ENCODE measurements at places on chromosomes 13 and 19.

DNA sequence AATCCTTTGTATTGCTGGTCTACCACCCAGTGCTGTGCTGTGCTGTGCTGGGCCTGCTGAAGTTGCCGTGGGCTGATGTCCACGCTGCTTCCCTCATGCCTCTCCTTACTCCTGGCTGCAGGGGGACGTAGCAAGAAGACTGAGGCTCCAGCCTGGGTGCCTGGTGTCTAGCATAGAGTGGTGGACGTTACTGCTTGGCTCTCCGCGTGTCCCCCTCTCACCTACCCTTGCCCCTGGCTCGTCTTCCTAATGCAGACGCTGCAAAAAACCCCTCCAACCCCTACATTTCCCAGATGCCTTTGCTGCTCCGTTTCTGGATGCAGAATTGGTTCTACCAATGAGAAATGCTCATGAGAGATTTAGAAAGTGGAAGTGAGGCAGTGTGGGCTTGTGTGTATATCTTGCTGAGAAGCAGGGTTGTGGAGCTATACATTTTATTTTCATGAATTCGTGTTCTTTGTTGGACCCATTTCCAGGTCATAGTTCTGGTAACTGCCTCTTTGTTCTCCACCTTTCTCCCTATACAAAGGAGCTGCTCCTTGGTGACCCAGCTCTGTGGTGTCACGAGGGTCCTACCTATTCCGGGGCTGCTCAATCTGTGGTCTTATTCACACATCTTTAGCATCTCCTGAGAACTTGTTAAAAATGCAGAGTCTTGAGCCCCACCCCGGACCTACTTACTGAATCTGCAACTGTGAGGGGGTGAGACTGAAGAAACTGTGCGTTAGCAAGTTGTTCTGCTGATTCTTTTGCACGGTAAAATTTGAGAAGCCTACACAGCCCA is 7.9 kb upstream of the DENND1C start:
- DNase-seq = no peak

DNA sequence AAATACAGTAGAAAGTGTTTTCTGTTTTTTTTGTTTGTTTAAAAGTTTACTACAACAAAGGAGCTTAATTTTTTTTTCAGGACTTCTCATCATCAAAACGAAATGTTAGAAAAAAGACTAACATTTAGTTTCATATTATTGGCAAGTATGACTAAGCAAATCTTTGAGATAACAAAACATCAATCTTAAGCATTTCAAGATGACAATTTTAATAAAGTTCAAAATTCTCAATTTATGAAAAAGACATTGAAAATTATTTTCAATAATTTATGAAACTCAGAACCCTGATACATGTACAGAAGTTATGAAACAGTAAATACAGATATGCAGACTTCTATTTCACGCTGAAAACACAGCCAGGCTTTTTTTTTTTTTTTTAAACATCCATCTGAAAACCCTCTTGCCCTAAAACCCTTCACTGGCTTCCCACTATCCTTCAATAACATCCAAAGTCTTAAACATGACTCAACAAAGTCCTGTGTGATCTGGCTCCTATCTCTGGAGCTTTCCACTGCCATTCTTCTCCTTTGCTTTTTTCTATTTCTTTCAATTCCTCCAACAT is 3.9 kb downstream of the RBM26 start:
- peak; percentile 12 for DNase-seq

DNA sequence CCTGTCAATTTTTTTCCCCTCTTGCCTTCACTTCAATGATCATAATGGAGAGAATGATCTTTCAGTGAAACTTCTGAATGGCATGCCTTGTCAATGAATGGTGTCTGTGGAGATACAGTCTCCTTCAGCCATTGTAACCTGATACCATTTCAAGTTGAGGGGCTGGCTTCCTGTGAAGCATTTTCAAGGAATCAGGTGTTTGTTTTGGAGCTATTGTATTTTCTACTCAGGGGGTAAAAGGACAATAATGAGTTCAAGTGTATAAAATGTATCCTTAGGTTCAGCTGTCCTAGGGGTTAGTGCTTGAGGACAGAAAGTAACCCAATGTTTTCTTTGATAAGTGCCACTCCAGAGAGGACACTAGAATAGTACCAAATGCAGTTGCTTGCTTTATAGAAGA is 23.8 kb upstream of the CBY2 start:
- DNase-seq = no peak

DNA sequence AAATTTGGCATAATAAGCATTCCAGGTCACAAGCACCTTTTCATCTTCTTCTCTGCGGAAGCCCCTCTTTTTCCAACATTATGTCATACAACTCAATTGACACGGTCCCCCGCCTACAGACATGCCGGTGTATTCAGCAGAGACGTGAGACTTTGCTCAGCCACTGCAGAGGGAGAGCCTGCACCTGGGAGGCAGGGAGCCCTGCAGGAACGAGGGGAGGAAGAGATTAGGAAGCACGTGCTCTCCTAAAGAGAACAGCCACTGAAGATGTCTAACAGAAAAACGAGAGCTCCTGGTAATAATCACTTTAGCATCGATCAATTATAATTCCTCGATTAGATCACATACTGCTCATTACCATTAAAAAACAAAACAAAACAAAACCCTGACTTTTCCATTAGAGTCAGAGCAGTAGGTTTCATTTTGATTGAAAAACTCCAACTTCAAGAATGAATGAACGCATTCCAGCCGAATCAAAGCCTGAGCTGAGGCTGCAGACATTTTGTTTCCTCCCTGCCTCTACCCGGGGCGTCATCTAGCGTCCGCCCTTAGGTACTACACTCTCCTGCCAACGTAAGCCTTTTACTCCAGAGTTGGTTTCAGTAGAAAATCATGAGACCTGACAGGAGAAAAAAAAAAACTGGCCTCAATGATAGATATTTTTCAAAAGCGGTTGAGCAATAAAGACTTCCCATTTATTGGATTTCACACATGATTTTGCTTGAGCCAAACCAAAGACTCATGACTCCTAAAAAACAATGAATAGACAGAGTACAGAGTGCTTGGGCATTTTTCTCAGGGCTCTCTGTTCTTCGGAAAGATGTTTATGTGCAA is 194.5 kb downstream of the KATNAL1 start:
- peak; percentile 86 for DNase-seq

- no peak for DNase-seq
Measured at GRCh38 chr13:45398877-45399276, 19.3 kb downstream of the SLC25A30 start.

GRCh38 chr13:35841060-35841521 is 290.1 kb downstream of the DCLK1 start:
- DNase-seq = no peak

GRCh38 chr13:24008679-24009078 is 111.4 kb upstream of the C1QTNF9B start:
- peak; percentile 34 for DNase-seq

- no peak for DNase-seq
Measured at GRCh38 chr19:17519967-17520366, 8.5 kb downstream of the PGLS start.

DNA sequence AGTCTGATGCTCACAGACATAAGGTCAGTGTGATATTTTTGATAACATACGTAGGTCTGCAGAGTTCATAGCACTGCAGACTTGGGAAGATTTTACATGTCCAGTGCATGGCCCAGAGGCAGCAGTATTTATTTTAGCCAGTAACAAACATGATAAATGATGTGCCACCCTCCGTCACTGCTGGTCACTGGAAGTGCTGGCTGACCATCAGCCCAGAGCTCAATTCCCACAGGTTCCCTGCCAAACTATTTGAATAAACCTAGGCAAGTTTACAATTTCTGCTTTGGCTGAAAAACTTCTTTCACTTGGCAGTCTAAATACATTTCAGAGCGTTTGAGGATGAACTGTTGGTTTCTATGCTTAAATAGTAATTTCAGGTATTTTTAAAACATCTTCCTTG is 135.5 kb upstream of the EDNRB start:
- no peak for DNase-seq

DNA sequence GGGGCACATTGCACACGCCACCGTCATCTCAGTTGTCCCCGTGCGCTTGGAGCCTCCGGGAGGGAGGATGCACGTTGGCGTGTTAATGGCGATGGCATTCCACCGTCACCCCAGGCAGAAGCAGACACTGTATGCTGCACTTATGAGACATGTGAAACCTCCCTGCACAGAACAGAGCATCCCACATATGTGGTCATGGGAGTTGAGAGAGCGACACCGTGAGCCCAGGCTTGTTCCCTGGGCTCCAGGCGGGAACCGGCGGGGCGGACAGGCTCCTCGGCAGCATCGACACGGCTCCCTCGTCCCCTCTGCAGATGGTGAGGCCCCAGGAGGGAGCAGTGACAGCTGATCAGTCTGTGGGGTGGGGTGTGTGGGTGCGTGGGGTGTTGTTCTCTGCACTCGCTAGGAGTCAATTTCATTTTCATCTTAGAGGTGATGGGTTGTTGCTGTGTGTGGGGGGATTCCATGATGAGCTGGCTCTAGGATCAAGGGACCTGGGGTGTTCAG is 40.4 kb downstream of the CRTC1 start:
- DNase-seq = no peak

- no peak for DNase-seq
Measured at GRCh38 chr19:18506101-18506930, 15.6 kb downstream of the ELL start.

DNA sequence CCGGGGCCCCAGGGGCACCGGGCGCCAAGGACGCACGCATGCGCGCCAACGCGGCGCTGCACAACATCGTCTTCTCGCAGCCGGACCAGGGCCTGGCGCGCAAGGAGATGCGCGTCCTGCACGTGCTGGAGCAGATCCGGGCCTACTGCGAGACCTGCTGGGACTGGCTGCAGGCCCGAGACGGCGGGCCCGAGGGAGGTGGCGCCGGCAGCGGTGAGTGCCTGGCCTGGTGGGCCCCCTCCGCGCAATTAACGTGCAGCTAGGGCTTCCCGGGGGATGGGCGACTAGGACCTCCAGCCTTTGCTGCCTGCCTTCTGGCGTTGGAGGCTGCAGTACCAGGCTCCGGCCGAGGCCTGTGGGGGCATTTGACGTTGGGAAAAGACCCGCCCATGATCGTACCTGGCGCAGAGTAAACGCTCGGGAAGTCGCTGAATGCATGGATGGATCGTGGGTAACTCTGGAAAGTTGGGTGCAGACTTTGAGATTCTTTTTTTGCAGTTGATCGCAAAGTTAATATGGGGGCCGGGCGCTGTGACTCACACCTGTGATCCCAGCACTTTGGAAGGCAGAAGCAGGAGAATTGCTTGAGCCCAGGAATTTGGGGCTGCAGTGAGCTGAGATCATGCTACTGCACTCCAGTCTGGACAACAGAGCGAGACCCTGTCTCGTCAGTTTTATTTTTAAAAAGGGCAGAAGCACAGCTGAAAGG is 7.3 kb downstream of the APC2 start:
- no peak for DNase-seq

DNA sequence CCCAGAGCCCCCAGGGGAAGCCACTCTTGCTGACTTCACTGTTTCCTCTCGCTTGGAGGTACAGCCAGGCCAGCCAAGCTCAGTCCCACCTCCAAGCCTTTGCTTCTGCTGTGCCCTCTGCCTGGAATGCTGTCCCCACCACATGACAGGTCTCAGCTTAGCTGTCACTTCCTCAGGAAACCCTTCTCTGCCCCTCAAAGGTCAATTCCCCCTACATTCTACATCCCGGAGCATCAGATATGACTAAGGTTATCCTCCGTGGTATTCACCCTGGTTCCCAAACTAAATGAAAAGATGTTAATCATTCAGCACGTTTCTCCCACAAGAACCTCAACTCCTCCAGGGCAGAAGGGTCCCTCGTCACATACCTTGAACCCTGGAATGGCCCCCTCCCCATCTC is 53.5 kb downstream of the PTPRS start:
- peak; percentile 21 for DNase-seq

DNA sequence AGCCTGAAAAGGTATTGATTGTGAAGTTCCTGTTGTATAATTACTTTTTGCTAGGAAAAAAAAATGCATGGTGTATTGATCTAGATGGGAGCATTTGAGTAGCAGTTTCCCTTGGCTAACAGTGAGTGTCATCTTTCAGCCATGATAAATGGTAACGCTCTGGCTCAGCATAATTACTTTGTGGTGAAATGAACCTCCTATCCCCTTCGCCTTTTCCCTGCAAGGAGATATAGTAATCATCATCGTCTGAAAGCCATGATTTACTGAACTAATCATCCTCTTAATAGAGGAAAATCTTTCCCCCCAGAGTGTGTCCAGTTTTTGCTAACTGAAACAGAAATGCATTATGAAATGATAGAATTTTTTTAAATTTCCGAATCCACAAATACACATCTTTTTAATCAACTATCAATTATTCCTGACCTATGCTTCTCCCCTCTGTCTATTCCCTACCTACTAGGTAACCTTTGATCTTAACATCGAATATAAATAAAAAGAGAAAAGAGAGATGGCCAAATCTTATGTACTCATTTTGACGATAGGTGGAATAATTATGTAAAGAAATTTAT is 88.7 kb downstream of the MAB21L1 start:
- no peak for DNase-seq

GRCh38 chr13:26693749-26694463 is 66.7 kb downstream of the GPR12 start:
- DNase-seq = no peak

DNA sequence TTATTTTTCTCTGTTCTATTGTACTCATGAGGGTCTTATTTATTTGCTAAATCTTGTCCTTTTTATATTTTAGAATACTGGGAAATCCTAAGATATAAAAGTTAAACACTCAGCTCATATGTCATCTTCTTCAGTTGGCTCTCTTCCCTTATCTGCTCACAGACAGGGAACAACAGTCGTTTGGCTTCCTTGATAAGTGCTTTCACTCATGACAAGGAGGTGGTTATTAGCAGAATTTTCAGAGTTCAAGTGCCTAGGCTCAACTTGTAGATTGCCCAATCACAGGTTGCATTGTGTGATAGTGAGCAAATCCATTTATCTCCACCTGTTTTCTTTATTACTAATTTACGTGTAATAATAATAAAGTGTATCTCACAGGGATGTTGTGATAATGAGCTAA is 620.3 kb upstream of the PCDH20 start:
- DNase-seq = no peak

DNA sequence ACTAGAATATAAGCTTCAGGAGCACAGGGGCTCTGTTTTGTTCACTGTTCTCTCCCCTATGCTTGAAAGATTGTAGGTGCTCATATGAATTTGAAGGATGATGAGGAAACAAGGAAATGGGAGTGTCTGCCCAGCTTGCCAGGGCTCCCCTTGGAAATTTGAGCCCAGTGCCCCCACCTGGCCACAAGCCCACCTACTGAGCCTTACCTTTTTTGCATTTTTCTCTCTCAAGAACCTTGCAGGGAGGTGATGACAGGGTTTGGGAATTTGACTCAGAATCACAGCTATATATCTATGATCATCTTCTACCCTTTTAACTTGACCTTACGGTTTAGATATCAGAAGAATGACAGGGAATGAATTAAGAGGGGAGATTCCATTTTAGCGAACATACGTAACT is 33.8 kb downstream of the SERP2 start:
- DNase-seq = no peak

- peak; percentile 66 for DNase-seq
Measured at GRCh38 chr19:48489608-48490216, 20.5 kb downstream of the CYTH2 start.

GRCh38 chr13:113862931-113863523 is 849 bp downstream of the GAS6 start:
- peak; percentile 47 for DNase-seq

DNA sequence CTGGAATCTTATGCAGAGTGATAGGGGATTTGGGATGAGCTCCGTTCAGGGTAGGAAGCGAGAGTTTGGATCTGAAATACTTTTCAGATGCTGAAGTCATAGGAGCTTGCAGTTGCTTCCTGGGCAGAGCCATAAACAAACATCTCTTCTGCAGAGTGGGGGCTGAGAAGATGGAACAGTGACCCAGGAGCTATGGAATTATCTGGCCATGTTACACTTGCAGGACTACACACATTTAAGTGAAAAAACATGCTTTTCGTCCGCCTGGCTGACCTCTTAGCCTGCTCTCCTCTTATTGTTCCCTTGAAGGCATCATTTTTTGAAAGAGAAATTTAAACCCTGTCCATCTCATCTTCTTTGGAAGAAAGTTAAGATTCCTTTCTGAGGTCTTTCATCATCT is 40.7 kb downstream of the PSG11 start:
- peak; percentile 52 for DNase-seq
